Caudate nucleus (tissue), 63 donors: ENCODE measurements at places on chromosomes 6 and 20.

- DNase-seq, result no peak
Measured at GRCh38 chr6:122484760-122485159, 13.2 kb upstream of the SERINC1 start.

DNA sequence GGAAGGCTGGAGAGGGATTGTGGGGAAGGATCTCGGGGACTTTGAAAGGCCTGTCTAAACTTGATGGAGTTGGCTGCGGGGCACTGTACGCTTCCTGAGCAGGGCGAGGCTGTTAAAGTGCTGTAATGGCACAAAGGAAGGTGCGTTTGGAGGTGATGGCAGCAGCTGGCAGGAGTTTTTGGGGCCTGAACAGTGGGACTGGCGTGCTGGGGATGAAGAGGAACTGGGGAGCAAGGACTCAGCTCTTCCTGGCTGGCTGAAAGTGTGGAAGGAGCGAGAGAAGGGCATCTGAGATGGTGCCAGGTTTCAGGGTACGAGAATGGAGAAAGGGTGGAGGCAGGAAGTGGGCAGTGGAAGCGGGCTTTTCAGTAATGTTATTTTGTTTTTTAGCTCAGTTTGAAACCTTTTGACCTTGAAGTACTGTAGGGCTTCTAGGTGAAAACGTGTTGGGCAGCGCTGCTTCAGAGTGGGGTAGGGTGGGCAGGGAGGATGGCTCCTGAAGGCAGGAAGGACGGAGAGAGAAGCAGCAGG, 8.0 kb downstream of the TMEM181 start:
- no peak for DNase-seq

GRCh38 chr6:142633317-142633716, 311.7 kb downstream of the HIVEP2 start:
- DNase-seq, result no peak

- DNase-seq, result no peak
Measured at GRCh38 chr6:145530454-145530853, 204.9 kb downstream of the EPM2A start.

DNA sequence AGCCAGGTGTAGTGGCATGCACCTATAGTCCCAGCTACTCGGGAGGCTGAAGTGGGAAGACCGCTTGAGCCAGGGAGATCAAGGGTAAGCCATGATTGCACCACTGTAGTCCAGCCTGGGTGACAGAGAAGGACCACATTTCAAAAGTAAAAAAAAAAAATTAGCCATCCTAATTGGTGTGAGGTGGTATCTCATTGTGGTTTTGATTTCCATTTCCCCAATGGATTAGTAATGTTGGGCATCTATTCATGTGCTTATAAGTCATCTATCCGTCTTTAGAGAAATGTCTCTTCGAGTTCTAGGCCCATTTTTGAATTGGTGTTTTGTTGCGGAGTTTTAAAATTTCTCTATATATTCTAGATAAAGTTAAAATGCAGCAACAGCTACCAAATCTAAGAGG, 21.7 kb downstream of the ABHD12 start:
- no peak for DNase-seq

DNA sequence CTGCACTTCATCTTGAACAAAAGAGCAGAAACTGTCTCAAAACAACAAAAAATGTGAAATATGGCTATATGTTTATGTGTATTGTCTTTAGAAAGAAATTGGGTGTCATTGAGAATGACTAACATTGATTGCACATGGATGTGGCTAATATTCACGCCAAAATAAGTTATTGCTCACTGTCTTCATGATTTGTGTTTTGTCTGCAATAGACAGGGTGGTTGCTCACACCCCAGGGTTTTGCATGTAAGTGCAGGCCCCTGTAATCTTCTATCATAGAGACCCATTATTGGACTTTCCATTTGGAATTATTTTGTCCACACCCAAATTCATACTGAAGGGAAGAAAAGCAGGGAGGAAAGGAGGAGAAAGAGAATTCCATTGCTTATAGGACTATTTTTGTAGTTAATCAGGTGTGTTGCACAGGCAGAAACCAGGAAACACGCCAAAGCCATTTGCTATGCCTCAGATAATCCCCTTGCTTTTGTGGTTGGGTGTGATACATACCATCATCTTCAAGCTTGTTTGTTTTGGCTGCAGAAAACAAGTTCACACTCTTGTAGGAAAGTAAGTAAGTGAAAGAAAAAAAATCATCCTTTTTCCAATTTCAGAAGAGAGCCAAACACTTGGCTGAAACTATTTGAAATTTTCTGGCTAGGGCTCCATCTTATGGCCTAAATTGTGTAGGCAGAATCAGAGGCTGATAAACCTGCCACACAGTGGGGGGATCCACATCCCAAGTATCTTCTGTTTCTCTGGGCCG, 214.1 kb downstream of the COL12A1 start:
- no peak for DNase-seq

DNA sequence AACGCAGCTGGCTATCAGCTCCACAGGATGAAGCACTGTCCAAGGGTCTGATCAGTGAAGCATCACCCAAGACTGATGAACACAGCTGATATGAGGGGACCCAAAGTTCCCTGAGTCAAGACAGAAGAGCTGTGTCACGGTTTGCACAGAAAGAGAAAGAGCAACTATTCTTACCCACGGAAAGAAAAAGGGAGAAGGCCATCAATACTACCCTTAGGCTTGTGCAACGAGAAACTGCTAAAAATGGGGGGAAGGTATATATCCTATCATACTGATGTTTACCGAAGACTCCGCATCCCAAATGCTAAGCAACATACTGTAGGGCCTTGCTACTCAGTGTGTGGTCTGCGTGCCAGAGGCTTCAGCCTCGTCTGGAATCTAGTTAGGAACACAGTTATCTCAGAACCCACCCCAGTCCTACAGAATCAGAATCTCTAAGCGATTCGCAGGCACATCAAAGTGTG, 665 bp downstream of the FASTKD5 start:
- no peak for DNase-seq

DNA sequence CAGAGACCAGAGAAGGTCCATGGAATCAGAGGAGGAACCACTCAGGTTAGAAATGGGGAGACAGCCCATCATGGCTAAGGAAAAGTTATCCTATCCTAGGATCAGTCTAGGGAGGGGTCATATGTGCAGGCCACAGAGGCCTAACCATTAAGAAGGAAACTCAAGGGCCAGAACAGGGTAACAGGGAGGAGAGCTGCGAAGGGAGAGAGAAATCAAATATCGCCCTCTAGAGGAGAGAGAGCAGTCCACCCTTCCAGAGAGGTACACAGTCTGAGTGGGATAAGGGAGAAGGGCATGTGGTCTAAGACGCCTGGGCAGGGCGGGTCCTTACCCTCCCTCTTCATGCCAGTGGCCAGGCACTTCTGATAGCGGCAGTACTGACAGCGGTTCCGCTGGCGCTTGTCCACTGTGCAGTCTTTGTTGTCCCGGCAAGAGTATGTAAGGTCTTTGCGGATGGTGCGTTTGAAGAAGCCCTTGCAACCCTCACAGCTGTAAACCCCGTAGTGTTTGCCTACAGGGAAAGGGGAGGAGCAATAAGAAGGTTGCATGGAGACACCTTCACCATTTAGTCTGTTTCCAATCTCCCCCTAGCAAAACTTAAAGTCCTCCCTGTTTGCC, 2.9 kb downstream of the RXRB start:
- DNase-seq, result no peak

GRCh38 chr6:98946879-98947410, 801 bp downstream of the FBXL4 start:
- DNase-seq, result peak; percentile 53

- no peak for DNase-seq
Measured at GRCh38 chr6:29887330-29887818, 55.0 kb upstream of the HLA-A start.

DNA sequence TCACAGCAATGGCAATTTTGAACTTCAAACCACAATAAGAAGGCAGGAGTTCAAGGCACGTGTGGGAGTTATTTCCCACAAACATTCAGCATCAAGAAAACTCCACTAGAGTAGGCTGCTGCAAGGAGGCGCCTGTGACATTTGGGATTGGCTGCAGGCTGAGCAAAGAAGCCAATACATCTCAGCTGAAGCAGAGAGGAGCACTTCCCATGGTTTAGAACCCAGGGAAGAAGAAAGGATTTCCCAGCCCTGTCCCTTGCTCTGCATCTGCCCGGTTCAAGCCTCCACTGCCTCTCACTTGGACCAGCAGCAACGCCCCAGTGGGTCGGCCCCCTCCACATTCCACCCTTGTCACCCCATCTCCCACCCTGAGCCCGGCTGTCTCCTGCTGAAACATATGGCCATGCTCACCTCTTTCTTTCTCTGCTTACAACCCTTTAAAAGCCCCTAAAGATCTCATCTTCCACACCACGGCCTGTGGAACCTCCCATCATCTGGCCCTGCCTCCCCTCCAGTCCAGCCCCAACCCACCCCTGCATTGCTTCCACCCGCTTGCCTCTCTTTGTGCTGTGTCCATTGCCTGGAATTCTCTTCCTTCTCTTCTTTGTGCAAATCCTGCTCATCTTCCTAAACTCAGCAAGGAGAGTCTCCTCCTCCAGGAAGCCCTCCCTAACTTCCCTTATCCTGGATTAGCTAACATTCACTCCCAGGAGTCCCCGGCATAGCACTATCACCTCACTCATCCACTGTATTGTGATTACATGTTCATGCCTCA, 128.3 kb downstream of the ANKRD60 start:
- DNase-seq, result no peak

- no peak for DNase-seq
Measured at GRCh38 chr20:16575390-16576140, 2.3 kb upstream of the KIF16B start.

- no peak for DNase-seq
Measured at GRCh38 chr6:2809015-2809414, 32.6 kb downstream of the SERPINB1 start.

GRCh38 chr6:9095729-9096128, 660.4 kb upstream of the SLC35B3 start:
- no peak for DNase-seq

GRCh38 chr6:33207552-33208090, 679 bp upstream of the RING1 start:
- peak; percentile 45 for DNase-seq
